Renal cortex interstitium (tissue), 15 donors: ENCODE measurements at places on chromosomes 2 and 18. TPM values are rescaled to one million over a fixed set of nuclear protein-coding genes. Genes with fewer than 3 reads are reported as not detected.

GRCh38 chr2:163370169-163370886 is 365.5 kb downstream of the FIGN start:
- DNase-seq, result no peak

DNA sequence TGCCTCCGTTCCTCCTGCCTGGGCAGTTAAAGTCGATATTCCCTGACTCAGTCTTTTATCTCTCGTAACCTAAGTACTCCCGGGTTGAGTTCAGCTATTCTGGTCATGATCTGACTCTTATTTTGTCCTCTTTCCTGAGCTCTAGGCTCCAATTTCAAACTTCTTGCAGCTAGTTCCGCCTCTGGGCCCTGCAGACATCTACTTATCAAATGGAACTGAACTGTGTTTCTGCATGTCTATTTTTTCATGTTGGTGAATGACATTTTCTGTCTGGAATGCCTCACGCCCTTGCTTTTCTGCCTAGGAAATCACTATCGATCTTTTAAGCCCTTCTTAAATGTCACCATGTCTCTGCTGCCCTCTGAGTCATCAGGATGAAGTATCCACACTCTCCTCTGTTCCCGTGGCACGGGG is 101.5 kb downstream of the VAPA start:
- no peak for DNase-seq

- DNase-seq, result no peak
Observed at GRCh38 chr2:157245846-157246764, 11.4 kb upstream of the GALNT5 start.

GRCh38 chr2:11831415-11831814 is 85.0 kb downstream of the LPIN1 start:
- DNase-seq, result no peak

DNA sequence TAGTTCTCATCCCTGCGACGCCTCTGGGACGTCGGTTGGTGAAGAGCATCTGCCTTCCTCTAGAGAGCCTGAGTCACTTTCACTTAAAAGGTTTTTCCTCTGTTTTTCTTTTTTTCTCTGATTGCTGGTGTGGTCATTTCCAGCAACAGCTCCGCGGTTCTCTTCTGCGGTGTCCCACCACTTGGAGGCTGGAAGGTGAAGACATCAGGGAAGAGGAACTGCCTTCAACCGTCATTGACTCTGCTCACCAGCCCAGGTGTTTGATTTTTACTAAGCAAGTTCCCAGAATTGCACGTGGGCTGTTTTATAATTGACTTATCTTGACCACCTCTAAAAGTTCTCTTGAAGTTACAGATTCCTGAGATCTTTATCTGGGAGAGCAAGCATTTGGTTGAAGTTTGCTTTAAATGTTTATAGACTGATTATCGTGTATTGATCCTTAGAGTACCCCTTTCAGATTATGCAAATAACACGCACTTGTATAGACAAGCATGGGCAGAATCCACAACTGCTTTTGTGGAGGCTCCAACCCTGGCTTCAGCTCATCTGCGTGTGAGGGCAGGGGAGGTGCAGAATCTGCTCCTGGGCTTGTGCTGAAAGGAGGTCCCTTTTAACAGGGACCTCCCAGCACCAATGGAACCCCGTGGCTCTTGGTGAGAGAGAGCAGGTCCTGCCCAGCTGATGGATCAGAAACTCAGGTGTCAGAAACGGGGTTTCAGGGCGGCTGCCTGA is 3.5 kb downstream of the CTDP1 start:
- DNase-seq, result no peak

- no peak for DNase-seq
Observed at GRCh38 chr2:26754972-26755670, 9.0 kb upstream of the SLC35F6 start.

- DNase-seq, result no peak
Observed at GRCh38 chr2:10239561-10239967, 63.1 kb upstream of the HPCAL1 start.

DNA sequence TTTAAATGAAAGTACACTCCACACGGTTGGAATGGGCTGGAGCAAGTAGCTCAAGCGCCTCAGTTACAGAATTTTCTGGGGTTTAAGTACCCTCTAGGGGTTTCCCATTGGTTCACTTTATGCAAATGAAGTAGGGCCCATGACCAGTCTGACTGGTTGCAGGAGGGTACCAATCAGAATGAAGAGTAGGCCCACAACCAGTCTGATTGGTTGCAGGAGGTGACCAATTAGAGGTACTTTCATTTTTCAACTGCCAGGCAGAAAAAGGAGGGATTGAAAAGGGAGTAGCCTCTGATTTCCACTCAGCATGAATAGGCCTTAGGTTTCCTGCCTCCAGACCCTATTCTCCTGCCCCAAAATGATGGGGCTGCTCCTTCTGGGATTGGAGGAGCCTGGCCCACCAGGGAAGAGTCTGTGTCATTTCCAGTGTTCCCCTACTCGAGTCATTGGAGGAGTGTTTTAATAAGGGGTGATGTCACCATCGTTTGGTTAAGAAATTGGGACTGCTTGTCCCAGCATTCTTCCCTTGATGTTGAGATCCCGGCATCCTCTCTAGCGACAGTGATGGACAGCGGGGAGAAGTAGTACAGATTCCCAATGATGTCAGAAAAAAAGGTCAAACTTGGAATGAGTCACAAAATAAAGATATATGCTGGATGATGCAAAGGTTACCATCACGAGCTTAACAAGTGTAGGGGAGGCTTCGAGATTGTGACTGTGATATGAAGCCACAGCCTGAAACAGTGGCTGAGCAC is 210.4 kb downstream of the SH3BP4 start:
- no peak for DNase-seq

GRCh38 chr2:127401757-127402695 is 14.3 kb upstream of the MAP3K2 start:
- no peak for DNase-seq

DNA sequence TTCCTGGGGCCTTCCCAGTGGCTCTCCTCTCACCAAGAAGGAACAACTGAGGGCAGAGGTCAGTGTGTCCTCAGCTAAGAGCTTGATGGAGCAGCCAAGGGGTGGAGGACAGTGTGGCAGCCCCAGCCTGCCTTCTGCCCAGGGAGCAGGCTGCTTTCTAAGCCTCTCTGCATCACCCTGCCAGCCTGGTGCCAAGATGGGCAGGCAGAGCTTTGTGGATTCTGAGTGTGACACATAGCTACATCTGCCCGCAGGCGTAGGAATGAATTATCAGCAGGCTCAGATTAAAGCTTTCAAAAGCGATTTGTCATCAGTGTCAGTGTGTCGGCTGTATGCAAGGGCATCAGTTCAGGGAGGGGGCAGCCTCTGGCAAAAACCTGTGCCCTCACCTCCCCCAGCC is 8.7 kb downstream of the MAL start:
- no peak for DNase-seq

- DNase-seq, result no peak
Observed at GRCh38 chr2:215507836-215508235, 72.0 kb upstream of the FN1 start.

DNA sequence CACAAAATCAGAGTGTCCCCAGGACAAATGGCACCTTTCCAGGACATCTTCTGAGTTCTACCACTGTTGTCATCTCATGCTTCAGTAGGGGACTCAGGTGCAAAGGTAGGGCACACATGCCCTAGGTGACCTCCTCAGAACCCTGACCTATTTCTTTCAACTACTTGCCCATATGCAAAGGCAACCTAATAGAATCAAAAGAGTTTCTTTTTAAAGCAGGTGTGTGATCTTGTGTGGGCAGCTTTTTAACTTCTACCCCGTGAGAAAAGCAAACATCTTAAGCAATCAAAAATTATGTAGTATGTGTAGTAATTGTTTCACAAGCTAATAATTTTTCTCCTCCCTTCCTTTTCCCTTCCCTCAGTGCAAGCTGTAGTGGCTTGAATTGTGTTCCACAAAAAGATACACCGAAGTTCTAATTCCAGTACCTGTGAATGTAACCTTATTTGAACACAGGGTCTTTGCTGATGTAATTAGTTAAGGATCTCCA is 333.1 kb downstream of the RND3 start:
- no peak for DNase-seq

GRCh38 chr2:71941726-71942525 is 205.7 kb downstream of the CYP26B1 start:
- no peak for DNase-seq

DNA sequence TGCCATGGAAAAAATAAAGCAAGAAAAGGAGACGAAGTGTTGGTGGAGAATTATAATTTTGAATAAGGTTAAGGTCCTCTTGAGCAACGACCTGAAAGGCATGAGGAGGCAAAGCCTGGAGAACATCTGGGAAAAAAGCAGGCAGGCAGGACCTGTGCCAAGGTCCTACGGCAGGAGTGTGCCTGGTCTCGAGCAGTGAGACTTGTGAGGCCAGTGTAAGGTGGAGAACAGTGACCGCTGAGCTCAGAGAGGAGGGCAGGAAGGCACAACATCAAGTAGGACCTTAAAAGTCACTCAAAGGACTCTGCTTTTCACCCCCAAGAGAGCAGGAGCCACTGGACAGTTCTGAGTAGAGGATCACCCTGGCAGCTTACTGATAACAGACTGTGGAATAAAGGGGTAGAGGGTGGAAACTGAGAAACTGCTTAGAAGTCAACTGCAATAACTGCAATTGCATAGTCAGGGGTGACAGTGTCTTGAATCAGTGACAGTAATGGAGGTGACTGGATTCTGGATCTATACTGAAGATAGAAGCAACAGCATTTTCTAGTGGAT is 3.5 kb downstream of the NOL10 start:
- no peak for DNase-seq

DNA sequence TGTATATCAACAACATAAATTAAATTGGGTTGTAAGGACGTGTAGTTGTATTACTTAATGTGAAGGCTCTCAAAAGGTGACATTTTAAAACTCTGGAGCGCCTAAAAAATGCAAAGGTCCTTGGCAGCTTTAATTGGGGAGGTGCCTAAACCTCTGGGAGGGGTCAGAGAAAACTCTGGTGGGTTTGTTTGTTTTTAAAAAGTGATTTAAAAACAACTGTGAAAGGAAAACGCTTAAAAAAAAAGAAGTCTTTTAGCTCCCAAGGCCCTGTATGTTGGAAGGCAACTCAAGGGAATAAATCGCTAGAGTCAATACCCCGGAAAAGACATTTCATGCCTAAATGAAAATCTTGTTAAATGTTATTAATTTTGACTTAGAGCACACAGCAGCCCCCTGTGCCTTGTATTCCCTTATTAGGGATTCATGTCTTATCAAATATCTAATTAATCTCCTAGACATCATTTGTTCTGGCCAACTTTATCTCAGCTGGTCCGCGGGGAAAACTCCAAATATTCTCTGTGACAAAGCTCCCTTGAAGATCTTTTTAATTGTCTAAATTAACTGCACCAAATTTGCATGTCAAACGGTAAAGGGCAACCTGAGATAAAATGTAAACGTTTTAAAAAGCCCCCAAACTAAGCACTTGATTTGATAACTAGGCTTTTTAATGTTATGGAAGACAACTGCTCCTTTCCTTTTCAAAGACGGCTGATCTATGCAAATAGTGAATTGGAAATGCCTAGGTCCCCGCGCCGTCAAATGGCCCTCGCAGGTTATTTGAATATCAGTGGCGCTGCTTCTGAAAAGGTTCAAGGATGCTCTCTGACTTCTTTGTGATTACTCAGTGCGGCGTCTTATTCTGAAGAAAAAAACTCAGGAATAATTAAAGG is 4.2 kb downstream of the SP9 start:
- peak; percentile 38 for DNase-seq

GRCh38 chr2:1512321-1513289 is 99.3 kb downstream of the TPO start:
- DNase-seq, result no peak

DNA sequence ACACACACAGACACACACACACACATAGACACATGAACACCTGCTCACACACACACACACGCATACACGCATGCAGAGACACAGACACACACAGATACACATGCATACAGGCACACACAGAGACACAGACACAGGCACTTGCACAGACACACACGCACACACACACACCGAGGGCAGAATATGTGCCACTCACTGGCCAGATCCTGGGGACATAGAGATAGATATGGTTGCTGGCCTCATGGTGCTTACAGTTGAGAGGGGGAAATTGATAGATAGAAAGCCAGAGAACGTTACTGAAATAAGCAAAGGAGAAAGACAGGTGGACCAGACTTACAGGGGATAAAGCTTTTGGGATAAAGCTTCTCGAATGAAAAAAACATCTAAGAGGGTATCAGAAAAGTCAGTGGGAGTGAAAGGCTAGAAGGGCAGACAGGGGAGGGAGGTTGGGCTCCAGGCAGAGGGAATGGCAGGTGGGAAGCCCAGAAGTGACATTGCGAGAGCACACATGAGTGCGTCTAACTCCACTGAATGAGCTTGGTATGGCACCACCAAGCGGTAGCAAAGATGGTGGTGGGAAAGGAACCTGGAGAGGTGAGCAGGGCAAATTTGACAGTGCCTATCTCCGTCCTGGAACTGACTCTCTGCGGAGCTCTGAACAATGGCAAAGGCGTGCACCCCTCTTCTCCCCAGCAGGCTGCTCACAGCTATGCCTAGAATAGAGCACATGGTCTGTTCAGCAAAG is 390.1 kb upstream of the TRIB2 start:
- DNase-seq, result no peak

DNA sequence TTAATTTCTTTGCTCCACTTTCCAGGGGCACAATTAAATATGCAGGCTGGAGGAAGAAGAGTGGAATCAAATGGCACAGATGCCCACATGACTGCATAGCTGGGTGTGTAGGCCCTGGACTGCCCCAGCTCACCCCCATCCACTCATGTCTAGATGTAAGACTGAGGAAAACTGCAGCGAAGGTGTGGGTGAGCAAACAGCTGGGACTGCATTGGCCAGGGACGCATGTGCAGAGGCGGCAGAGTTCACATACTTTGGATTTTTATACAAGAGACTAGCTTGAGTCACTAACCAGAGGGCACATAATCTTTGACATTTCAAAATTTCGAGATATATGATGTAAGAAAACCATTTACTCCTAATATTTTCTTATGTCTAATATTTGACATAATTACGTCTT is 60.1 kb downstream of the SPIRE1 start:
- DNase-seq, result no peak

- DNase-seq, result no peak
Observed at GRCh38 chr2:136651456-136652010, 113.8 kb upstream of the THSD7B start.

DNA sequence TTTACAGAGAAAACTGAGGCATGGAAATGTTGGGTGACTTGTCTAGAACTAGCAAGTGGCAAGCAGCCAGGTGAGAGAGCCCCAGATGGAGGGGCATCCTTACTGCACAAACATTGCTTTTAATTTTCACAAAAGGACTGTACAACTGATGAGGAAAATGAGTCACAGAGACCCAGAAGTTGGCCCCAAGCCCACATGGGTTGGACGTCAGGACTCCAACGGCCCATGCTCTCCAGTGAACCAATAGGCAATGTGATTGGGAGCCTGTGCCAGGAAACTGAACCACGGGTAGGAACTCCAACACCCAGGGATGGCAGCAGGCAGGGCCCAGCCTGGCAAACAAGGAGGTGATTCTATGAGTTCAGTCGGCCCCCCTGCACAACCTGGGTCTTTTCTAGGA is 50.8 kb downstream of the PID1 start:
- no peak for DNase-seq

MRO gene
- polyA plus RNA-seq, result 2.4 TPM

QPCT gene
- 14.3 TPM for polyA plus RNA-seq

SRD5A2 gene
- polyA plus RNA-seq, result 0.08 TPM

C2orf68 gene
- polyA plus RNA-seq, result 81.2 TPM

PTH2R gene
- 55.1 TPM for polyA plus RNA-seq

FSHR gene
- not detected for polyA plus RNA-seq

RGPD3 gene
- polyA plus RNA-seq, result 0.67 TPM

GCG gene
- polyA plus RNA-seq, result not detected

SPEG gene
- polyA plus RNA-seq, result 16.8 TPM

SLC5A7 gene
- 0.83 TPM for polyA plus RNA-seq

ALPI gene
- polyA plus RNA-seq, result 0.07 TPM

ALLC gene
- polyA plus RNA-seq, result not detected

CXCR4 gene
- 45.7 TPM for polyA plus RNA-seq

DSG2 gene
- polyA plus RNA-seq, result 52.9 TPM
